MCF 10A (cell line): ENCODE measurements at places on chromosomes 11 and 22.
A peak's percentile ranks its signal among the peaks of the same experiment; 100 is the strongest.

DNA sequence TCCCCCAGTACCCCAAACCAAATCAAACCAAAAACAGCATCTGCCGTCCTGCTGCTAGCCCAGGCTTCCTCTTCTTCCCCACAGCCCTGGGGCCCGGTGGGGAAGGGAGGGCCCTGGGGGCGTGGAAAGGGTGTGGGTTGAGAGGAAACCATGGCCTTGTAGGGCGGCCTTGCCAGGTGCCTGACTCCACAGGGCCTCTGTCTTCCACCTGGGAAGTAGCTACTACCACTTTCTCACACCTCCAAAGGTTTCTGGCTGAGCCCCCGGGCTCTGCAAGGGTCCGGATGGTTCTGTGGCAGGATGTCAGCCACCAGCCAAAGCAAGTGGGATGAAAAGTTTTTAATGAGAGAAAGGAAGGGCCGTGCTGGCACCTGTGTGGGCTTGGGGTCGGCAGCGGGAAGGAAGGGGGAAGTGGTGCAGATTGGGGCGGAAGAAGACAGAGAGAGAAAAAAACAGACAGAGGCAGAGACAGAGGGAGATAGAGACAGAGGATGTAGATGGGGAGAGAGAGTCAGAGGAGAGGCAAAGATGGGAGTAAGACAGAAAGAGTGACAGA lies 10.5 kb downstream of the TPST2 start:
- no peak for DNase-seq
- no peak overlapping the region for H3K27ac ChIP-seq
- no peaks in the 10 kb centered on the region for H3K27me3 ChIP-seq
- no peak overlapping the region for H3K4me3 ChIP-seq
- no peaks in the 10 kb centered on the region for H3K36me3 ChIP-seq

DNA sequence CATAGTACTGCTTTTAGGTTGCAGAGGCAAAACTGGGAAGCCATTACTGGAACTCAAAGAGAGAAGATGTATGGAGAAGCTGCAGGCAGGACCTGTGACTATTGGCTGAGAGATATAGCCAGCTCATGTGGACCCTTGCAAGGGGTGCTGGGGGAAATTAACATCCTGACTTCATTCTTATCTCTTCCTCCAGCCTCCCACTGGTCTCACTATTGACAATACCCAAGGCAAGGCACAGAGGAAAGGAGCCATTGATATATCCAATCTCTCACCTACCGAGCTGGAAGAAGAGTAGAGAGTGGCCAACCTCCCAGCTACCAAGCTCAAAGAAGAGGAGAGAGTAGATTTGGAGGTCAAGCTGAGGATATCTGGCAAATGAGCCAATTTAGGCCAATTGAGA lies 36.8 kb upstream of the ZBED5 start:
- H3K4me1 ChIP-seq, result peaks cover 40% of the 10 kb centered on the region
- H3K4me3 ChIP-seq, result no peak overlapping the region
- DNase-seq, result no peak
- no peak overlapping the region for H3K27ac ChIP-seq
- H3K27me3 ChIP-seq, result no peaks in the 10 kb centered on the region
- H3K36me3 ChIP-seq, result peaks cover 7% of the 10 kb centered on the region

DNA sequence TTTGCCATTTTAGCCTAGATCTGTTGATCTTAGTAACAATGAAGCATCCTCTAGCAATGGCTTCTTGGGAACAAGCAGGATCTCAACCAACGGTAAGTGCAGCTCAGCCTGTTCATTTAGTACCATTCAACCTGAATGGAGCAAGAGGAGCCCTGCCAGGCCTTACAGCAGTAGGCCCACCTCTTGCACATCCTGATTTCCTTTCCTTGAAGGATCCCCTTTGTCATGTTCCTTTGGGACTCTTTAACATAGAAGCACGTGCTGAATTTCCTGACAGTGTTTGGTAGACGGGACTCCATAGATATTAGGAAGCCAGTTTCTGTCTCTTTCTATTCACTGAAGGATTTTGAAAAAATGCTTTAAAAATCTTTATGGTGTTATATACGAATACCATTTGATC lies 1.5 kb downstream of the PIWIL4 start:
- H3K27me3 ChIP-seq, result no peaks in the 10 kb centered on the region
- DNase-seq, result no peak
- no peaks in the 10 kb centered on the region for H3K4me1 ChIP-seq
- no peak overlapping the region for H3K27ac ChIP-seq
- no peaks in the 10 kb centered on the region for H3K36me3 ChIP-seq

DNA sequence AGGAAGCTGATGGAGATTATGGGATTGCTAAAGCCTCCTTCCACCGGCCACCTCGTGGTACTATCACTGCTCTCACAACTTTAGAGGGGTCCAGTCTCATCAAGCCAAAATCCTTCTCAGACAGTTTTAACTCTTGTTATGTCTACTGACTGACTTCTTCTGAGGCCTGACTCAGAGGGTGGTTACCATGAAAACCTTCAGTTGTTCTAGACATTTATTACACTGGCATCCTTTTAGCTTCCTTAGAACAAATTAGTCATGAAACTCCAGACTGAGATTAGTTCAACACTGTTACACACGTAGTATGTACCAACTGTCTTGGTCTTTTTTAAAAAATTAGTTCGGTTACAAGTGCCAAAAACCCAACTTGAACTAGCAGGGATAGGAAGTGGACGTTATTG lies 7.5 kb downstream of the DIXDC1 start:
- peak overlapping the region; percentile 6 for H3K4me3 ChIP-seq
- DNase-seq, result peak; percentile 76
- peaks cover 53% of the 10 kb centered on the region for H3K4me1 ChIP-seq
- H3K27ac ChIP-seq, result peak overlapping the region; percentile 98
